ENCODE measurements at places on chromosomes 11 and 22. TPM values are rescaled to one million over a fixed set of nuclear protein-coding genes. Genes with fewer than 3 reads are reported as not detected.

CD3E gene
- 2.8 TPM for total RNA-seq

LMO2 gene
- 24.2 TPM for total RNA-seq

SLC22A9 gene
- total RNA-seq = not detected

BLID gene
- 13.5 TPM for total RNA-seq

NRGN gene
- total RNA-seq = 1.7 TPM

BATF2 gene
- 1.6 TPM for total RNA-seq

SMTNL1 gene
- not detected for total RNA-seq

OR5B21 gene
- not detected for total RNA-seq

LDLRAD3 gene
- 7.6 TPM for total RNA-seq

RPL3 gene
- total RNA-seq = 1,724 TPM

MAFF gene
- total RNA-seq = 93.7 TPM

OR5A1 gene
- total RNA-seq = not detected

DNA sequence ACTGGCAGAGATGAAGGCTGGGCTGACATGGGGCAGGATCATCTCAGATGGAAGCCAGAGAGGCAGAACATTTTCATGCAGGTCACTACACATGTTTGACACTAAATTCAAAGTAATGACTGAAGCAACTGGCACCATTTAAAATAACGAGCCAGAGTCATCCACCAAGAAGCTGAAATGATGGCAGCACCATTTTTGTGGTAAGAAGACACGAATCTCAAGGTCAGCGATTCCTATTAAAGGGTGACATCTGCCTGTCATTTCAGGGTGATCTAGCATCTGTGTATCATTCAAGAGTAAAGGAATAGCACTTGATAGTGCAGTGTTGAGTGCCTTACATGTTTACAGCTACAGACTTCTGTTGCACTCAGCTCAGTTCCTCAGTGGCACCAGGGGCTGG is 113.4 kb upstream of the C11orf87 start:
- ATAC-seq = no peak

- ATAC-seq = peak; percentile 40
These were observed 174.7 kb downstream of the RRAS2 start for GRCh38 chr11:14184028-14184940.

DNA sequence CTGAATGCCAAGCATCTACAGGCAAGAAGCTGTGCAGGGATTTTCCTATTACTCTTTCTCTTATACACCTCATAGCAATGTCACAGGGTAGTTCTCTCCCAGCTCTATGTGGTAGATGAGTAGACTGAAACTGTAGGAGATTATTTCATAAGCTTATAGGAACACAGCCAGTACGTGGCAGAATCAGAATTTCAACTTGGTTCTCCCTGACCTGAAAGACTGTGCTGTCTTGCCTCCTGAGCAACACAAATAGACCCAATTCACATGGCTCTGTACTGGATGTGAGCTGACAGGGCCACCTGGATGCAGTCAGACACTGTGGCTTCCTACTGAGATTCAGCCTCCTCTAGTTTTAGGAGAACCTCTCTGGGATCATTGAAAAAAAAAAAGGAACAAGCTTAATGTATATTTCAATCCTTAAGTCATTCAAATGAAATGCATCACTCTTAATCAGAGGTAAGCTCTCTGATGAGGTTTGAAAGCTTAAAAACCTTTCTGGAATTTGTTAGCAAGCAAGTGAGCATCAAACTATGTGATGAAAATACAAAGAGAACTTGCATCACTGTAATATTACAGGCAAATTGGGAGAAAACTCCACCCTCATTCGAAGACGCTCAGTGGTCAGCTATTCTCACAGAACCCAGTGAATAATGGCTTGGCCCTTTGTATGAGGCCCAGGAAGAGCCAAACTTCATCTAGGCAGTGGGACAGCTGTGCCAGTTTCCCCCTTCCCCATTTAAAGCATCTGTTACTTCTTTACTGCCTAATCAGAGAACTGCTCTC is 1039.3 kb downstream of the NTM start:
- no peak for ATAC-seq

GRCh38 chr11:20762116-20762844 is 92.9 kb downstream of the NELL1 start:
- ATAC-seq = no peak

- ATAC-seq = no peak
These were observed 14.0 kb downstream of the CD6 start for GRCh38 chr11:60985501-60985900.

GRCh38 chr11:63866211-63866610 is 27.3 kb downstream of the MARK2 start:
- ATAC-seq = no peak

GRCh38 chr22:46609175-46609690 is 11.0 kb upstream of the GRAMD4 start:
- ATAC-seq = no peak

DNA sequence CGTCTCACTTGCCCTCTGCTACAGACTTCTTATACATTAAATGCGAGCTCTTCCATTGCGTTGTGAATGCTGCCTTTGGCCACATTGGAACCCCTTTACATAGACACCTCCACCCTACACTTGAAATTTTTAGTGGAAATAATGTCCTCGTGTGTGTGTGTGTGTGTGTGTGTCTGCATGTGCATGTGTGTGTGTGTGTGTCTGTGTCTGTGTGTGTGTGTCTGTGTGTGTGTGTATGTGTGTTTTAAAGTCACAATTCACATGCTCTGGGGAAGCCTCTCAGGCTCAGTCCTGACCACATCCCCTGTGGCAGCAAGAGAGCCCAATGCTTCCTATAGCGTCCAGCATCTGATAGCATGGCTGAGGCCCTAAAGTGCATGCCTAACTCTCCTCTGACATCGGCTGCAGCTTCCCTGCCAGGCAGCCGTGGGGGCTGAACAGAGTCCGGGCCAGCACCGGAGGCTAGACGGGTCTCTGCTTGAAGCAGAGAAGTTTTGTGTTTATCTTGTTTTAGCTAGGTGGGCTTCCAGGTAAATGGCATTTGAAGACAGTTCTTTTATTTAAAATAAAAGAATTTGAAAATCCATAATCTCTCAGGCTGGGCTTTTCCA is 64.5 kb upstream of the EMID1 start:
- ATAC-seq = no peak

GRCh38 chr11:14373941-14374646 is 15.1 kb upstream of the RRAS2 start:
- ATAC-seq = peak; percentile 87

- ATAC-seq = no peak
These were observed 9.6 kb upstream of the CBLIF start for GRCh38 chr11:59854871-59855270.

GRCh38 chr11:116211147-116211546 is 561.6 kb downstream of the BUD13 start:
- ATAC-seq = no peak

GRCh38 chr11:124867700-124868099 is 2.5 kb downstream of the ROBO3 start:
- ATAC-seq = no peak

- ATAC-seq = peak; percentile 12
These were observed 541 bp downstream of the MICAL2 start for GRCh38 chr11:12110714-12111548.

- ATAC-seq = no peak
These were observed 1386.0 kb upstream of the TENM4 start for GRCh38 chr11:80826808-80827207.

DNA sequence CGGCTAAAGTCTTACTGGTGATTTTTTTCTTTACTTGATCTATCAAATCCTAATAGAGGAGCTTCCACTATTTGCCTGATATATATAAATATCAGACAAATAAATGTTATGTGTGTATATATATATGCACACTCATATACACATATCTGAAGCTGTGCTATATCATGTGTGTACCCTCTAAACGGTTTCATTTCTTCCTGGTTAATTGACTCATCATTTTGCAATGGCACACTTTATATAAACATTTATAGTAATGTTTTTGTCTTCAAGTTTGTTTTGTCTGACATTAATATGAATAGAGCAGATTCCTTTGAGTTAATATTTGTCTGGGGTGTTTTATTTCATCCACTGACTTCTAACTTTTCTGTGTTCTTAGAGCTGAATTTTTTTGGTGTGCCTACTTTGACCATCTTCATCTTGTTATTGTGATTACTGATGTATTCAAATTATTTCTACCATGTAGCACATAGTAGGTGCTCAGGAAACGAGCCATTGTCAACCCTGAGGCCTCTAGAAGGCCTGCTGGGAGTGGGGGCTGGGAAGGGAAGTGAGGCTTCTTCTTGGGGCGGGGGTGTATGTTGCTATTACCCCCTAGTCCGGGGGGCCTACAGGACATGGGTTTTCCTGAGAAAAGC is 82.6 kb downstream of the LRRC32 start:
- ATAC-seq = no peak

DNA sequence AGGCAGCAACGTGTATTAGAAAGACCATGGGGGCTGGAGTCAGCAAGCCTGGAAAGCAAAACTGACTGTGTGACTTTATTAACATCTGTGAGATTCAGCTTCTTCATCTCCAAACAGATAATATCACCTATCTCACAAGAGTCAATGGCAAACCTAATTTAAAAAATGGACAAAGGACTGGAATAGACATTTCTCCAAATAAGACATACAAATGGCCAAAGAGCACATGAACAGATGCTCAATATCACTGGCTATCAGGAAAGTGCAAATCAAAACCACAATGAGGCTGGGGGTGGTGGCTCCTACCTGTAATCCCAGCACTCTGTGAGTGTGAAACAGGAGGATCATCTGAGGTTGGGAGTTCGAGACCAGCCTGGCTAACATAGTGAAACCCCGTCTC is 69.6 kb downstream of the CLPB start:
- no peak for ATAC-seq

- no peak for ATAC-seq
These were observed 1112.0 kb upstream of the CCDC90B start for GRCh38 chr11:84398017-84398626.

- no peak for ATAC-seq
These were observed 99.4 kb downstream of the SHANK2 start for GRCh38 chr11:71153005-71153390.

DNA sequence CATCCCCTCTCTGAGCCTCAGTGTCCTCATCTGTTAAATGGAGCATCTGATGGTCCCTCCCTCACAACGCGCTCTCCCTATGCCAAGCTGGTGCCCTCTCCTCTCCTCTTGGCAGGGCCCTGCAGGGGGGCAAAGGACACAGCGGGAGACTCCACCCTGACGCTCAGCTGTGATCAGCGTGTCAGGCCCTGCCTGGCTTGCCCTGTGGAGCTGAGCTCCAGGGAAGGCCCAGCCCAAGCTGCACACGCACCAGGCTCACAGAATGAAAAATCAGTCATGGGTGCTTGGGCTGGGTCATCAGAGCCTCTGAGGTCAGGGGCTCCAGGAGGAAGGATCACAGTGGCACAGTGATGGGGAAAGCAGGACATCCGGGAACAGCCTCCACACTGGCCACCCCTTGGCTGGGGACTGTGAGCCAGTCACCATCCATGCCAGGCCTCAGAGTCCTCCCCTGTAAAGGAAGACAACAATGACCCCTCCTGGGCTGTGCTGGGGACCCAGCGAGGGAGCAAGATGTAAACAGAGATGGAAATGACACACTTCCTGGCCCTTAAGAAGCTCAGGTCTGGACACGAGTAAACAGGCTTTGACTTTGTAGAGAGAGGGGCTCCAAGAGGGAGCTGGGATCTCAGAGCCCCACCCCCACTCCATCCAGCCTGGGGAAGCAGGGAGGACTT is 36.6 kb downstream of the RPL3 start:
- ATAC-seq = peak; percentile 33

- ATAC-seq = no peak
These were observed 47.7 kb downstream of the COMMD9 start for GRCh38 chr11:36241497-36241896.

GRCh38 chr22:39502109-39502788 is at the start of gene MIEF1:
Gene MIEF1 (plus strand): TSS chr22:39502290. CDS start chr22:39511295, 9,005 bp downstream.
- peak; percentile 98 for ATAC-seq

- no peak for ATAC-seq
These were observed 38.4 kb downstream of the RPL27A start for GRCh38 chr11:8720868-8721608.

- ATAC-seq = no peak
These were observed 124.7 kb upstream of the BMAL1 start for GRCh38 chr11:13152736-13153541.

DNA sequence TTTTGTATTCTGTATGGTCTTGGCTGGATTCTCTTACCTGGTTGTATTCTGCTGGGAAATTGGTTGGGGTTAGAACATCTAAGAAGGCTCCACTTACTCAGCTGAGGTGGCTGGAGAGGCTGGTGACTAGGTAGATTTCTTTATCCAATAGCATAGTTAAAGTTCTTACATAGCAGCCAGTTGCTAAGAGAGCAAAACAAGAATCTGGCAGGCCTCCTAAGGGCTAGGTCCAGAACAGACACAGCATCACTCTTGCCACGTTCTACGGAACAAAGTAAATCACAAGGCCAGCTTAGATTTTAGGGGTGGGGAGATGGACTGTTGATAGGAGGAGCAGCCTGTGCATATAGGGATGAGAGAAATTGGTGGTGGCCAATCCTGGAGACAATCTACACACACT is 141.3 kb upstream of the CCDC90B start:
- no peak for ATAC-seq

DNA sequence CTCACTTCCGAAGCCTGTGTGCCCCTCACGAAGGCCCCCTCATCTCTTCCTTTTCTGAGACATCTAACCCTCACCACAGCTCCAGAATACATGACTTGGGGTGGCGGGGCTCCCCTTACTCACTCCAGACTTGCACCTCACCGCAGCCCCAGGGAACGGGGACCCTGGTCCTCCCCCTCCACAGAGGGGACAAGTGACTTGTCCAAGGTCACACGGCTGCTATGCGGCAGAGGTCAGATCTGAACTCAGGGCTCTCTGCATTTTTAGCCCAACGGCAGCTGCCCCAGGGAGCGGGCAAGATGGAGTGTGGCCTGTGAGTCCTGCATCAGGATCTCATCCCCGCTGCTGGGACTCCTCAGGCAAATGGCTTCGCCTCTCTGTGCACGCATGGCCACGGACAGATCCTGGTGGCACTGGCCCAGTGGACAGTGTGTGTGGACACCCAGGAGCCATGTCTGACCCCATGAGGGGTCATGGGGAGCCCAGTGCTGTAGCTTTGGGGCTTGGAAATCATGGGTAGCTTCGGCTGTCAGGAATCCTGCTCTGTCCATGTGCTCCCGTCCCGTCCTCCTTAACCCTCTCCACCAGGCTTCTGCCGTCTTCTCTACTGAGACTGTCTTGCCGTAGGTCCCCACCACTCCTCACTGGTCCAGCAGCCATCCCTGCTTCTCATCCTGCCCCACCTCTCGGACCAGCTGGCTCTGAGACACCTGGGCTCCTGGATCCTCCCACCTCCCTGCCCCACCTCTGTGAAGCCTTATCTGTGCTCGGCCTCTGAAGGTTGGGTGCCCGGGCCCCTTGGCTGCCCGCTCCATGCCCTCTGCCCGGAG is 48.0 kb upstream of the CARS1 start:
- ATAC-seq = no peak

DNA sequence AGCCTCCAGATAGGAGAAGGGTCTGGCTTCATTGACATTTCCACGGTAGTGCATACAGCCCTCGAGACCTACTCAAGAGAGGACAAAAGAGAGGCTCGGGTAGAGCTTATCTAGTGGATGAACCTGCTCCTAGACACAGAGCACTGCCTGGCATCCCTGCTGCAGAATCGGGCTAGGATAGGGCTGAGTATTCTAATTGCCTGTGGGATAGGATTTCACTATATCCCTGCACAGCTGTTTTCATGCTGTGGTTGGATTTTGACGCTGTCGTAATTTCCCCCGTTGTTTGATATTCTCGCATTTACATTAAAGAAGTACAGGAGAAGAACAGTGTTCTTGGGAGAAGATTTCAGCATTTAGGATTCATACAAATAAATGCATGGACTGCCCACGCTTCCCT is 107.8 kb downstream of the KIRREL3 start:
- ATAC-seq = no peak
